ENCODE measurements at places on chromosomes 5 and 9. TPM values are rescaled to one million over a fixed set of nuclear protein-coding genes. Genes with fewer than 3 reads are reported as not detected.
A peak's percentile ranks its signal among the peaks of the same experiment; 100 is the strongest.

DNA sequence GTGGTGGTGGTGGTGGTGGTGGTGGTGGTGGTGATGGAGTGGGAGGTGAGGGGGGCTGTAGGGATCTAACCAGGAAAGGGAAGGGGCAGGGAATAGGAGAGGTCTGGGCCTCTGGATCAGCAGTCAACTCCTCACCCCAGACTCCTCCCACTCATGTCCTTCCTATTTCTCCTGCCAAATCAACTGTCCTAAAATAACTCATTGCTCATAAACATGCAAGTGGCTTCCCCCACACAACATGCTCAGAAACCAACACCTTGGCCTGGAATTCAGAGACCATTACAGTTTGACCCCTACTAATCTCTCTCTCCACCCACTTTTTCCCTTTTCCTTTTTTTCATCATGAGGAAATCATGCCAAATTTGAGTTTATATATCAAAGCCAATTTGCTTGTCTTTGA, 8.4 kb upstream of the FSD1L start:
- H3K36me3 ChIP-seq: no peaks in the 10 kb centered on the region
- no peaks in the 10 kb centered on the region for H3K27me3 ChIP-seq
- no peaks in the 10 kb centered on the region for H3K4me1 ChIP-seq
- no peak for DNase-seq
- H3K4me3 ChIP-seq: no peak overlapping the region

DNA sequence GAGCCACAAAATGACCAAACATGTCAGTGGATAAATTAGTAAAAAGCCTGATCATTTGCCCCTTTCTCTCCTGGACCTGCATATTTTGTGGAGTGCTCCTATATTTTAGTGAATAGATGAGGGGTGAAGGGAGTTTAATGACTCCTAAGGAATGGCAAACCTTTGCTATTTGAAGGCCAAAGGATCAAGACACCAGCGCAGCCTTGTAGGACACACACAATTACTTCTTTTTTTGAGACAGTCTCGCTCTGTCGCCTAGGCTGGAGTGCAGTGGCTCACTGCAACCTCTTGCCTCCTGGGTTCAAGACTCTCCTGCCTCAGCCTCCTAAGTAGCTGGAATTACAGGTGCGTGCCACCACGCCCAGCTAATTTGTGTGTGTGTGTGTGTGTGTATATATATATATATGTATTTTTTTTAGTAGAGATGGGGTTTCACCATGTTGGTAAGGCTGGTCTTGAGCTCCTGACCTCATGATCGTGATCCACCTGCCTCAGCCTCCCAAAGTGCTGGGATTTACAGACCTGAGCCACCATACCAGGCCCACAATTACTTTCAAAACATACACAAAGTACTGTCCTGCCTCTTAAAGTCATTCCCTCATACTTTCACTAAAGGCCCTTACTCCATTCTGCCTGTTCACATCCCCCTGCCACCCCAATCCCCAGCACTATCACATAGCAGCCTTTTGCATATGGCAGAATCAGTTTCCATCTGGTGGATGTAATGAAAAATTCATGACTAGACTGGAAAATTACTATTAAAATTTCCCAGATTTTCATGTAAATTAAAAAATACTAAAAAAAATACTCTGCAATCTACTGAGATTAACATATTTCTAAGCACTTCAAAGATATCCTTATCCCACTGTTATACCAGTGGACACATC, 60.4 kb downstream of the CSNK1A1 start:
- peaks cover 6% of the 10 kb centered on the region for H3K36me3 ChIP-seq
- no peak overlapping the region for H3K27ac ChIP-seq

GRCh38 chr9:136886610-136887597, 588 bp downstream of the TRAF2 start:
- peaks cover 47% of the 10 kb centered on the region for H3K4me1 ChIP-seq
- H3K4me3 ChIP-seq: peak overlapping the region; percentile 75
- peak overlapping the region; percentile 98 for H3K27ac ChIP-seq

DNA sequence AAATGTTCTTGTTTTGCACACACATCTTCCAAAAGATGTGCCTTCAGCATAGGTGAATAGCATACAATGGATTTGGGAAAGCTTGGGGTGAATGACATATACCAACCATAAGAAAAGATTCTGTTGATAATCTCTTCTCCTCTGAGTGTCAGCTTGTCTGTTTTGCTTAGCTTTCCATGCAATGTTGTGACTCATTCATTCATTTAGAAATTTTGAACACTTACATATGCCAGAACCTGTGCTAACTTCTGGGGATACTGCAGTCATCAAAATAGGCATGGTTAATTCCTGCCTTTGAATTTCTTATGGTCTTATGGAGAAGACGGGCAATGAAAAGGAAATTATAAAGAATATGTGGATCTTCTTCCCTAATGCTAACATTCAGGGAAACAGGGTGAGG, 14.1 kb downstream of the ADRB2 start:
- no peaks in the 10 kb centered on the region for H3K36me3 ChIP-seq
- DNase-seq: no peak
- H3K4me1 ChIP-seq: peaks cover 33% of the 10 kb centered on the region
- no peak overlapping the region for H3K27ac ChIP-seq
- H3K27me3 ChIP-seq: no peaks in the 10 kb centered on the region
- no peak overlapping the region for H3K4me3 ChIP-seq

GRCh38 chr5:116453988-116454411, 120.6 kb downstream of the SEMA6A start:
- no peak overlapping the region for H3K4me3 ChIP-seq
- H3K4me1 ChIP-seq: no peaks in the 10 kb centered on the region
- H3K27ac ChIP-seq: no peak overlapping the region
- H3K27me3 ChIP-seq: no peaks in the 10 kb centered on the region

GRCh38 chr9:135248111-135248510, 160.6 kb downstream of the OLFM1 start:
- H3K27me3 ChIP-seq: no peaks in the 10 kb centered on the region
- H3K4me1 ChIP-seq: no peaks in the 10 kb centered on the region
- no peak overlapping the region for H3K4me3 ChIP-seq
- H3K36me3 ChIP-seq: no peaks in the 10 kb centered on the region

The TRIM7 gene
- 4.2 TPM for total RNA-seq

The GAPVD1 gene
- total RNA-seq: 76.4 TPM

DNA sequence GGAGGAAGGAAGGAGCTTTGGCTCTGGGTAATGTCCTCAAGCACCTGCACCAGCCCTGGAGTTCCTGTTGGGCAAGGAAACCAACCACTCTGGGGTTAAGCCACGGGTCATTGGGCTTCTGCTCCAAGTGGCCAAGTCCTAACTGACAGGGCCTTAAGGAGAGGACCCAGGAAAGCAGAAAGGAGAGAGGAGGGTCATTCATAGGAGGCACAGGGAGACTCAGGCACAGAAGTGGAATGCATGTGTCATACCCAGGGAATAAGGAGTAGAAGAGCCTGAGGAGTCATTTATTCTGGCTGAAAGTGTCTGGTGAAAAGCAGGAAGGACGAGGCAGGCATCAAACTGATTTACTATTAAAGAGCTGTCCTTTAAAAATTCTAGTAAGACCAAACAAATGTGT, 129.2 kb downstream of the DMRT2 start:
- no peak overlapping the region for H3K27ac ChIP-seq
- no peaks in the 10 kb centered on the region for H3K4me1 ChIP-seq
- no peaks in the 10 kb centered on the region for H3K36me3 ChIP-seq
- no peak overlapping the region for H3K4me3 ChIP-seq

DNA sequence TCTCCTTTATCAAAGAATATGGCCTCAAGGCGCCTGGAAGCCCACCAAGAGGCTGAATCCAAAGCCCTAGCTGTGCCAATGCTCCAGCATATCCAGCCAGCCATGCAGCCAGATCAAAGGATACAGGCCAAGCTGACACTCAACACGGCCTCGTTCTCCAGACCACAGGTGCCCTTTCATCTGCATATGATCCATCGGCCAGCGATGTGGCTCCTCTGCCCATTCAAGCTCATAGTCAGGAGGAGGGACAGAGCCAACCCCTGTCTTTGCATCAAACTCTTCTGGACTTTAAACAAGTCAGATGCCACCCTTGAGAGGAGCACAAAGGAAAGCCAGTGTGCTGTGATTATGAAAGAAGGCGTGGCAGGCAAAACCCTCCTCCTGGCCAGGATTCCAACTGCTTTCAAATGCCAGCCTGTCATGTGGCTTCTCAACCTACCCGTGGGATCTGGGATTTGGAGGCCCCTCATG, 42.5 kb downstream of the ADAM19 start:
- no peak for DNase-seq
- H3K4me3 ChIP-seq: no peak overlapping the region
- no peaks in the 10 kb centered on the region for H3K27me3 ChIP-seq
- no peak overlapping the region for H3K27ac ChIP-seq
- H3K36me3 ChIP-seq: peaks cover 34% of the 10 kb centered on the region

The IL9 gene
- not detected for total RNA-seq

DNA sequence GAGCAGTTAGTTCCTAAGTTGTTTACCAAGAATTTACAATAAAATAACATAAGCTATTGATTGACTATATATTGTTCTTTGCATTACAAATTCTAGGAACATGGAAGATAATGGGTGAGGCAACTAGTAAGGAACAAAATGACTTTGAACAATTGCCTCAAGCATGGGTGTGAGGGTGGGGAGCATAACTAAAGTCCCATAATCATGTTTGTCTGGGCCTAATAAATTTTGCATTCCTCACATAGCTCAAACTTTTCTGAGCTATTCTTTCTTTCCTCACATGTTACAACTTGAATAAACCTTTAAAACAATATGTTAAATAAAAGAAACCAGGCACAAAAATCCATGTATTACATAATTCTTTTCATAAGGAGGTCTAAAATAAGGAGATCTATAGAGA, 1066.1 kb downstream of the NR2F1-AS1 start:
- no peak overlapping the region for H3K27ac ChIP-seq
- no peaks in the 10 kb centered on the region for H3K4me1 ChIP-seq
- H3K27me3 ChIP-seq: no peaks in the 10 kb centered on the region
- no peak overlapping the region for H3K4me3 ChIP-seq
- H3K36me3 ChIP-seq: no peaks in the 10 kb centered on the region

The TLX3 gene
- not detected for total RNA-seq

The LRRTM2 gene
- total RNA-seq: not detected

The PTPN3 gene
- total RNA-seq: not detected

The SPATA31D4 gene
- total RNA-seq: not detected

The PCDHB2 gene
- 0.28 TPM for total RNA-seq

The CYLC2 gene
- total RNA-seq: not detected

DNA sequence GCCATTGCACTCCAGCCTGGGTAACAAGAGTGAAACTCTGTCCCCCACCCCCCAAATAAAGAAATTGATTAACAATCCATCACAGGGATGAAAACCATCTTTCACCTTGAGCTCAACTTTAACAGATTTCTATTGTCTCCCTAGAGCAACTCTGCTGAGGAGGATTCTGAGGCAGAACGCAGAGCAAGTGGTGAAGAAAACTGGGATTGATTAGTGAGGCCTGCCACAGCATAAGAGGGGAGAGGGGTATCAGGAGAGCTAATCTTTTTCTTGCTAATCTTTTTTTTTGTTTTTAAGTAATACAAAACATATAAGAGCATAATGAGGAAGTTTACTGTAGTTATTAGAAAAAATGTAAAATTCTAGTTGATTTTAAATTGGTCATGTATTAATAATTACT, 8.9 kb downstream of the TXNDC8 start:
- no peak overlapping the region for H3K4me3 ChIP-seq
- H3K27me3 ChIP-seq: no peaks in the 10 kb centered on the region
- H3K36me3 ChIP-seq: no peaks in the 10 kb centered on the region
- no peaks in the 10 kb centered on the region for H3K4me1 ChIP-seq

DNA sequence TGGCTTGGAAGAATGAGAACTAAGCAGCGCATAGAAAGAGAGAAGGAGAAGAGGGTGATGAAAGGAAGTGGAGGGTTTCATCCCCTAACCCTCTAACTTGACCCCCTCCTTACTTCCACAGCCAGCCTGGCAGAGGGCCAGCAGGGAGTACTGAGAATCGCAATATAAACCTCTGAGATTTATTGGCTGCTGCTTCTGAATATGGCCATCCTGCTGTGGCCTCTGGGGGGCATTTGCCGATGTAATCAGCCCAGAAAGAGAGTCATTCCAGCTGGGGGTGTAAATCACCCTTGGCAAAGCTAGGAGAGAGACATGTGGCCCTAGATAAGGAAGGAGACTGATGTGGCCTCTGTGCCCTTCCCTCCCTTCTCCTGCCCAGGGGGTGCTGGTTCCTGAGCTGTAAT, 960 bp upstream of the GFRA3 start:
- H3K36me3 ChIP-seq: no peaks in the 10 kb centered on the region
- H3K4me3 ChIP-seq: no peak overlapping the region
- H3K27ac ChIP-seq: no peak overlapping the region
- DNase-seq: no peak
- peaks cover 4% of the 10 kb centered on the region for H3K27me3 ChIP-seq
- no peaks in the 10 kb centered on the region for H3K4me1 ChIP-seq

- DNase-seq: no peak
- no peaks in the 10 kb centered on the region for H3K36me3 ChIP-seq
- no peak overlapping the region for H3K4me3 ChIP-seq
- H3K27ac ChIP-seq: no peak overlapping the region
- no peaks in the 10 kb centered on the region for H3K4me1 ChIP-seq
These were observed 39.3 kb downstream of the AMBP start for GRCh38 chr9:114038724-114039313.

The PGM5 gene
- not detected for total RNA-seq

The WDR31 gene
- total RNA-seq: 0.33 TPM

DNA sequence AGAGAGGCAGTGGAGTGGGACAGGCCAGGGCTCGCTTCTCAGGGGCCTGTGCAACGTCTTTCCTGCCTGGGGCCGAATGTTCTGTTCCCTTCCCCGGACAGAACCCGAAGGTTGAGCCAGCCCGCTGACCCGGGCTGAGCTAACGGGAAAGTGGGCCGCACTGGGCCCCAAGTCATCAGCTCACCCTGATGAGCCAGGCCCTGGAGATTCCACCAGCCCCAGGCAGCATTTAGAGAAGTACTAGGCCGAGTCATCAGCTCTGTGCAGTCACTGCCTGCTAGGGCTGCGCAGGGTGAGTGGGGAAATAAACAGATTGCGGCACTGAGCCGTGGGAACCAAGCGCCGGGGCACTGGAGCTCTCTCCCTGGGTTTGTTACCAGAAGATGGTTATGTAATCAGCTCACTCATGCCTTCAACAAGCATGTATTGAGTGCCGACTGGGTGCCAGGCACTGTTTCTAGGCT, 29.1 kb upstream of the DUSP1 start:
- H3K36me3 ChIP-seq: no peaks in the 10 kb centered on the region
- no peak overlapping the region for H3K4me3 ChIP-seq
- DNase-seq: no peak
- no peak overlapping the region for H3K27ac ChIP-seq
- no peaks in the 10 kb centered on the region for H3K27me3 ChIP-seq

The FOXD4L5 gene
- 0.30 TPM for total RNA-seq

- H3K27ac ChIP-seq: no peak overlapping the region
- no peak for DNase-seq
- no peak overlapping the region for H3K4me3 ChIP-seq
- no peaks in the 10 kb centered on the region for H3K36me3 ChIP-seq
These were observed 60.1 kb upstream of the ZNF608 start for GRCh38 chr5:124806373-124807077.

- no peaks in the 10 kb centered on the region for H3K4me1 ChIP-seq
- no peaks in the 10 kb centered on the region for H3K36me3 ChIP-seq
- no peak overlapping the region for H3K4me3 ChIP-seq
- no peaks in the 10 kb centered on the region for H3K27me3 ChIP-seq
- no peak for DNase-seq
These were observed 196.2 kb upstream of the RAI14 start for GRCh38 chr5:34459908-34460307.
